ENCODE measurements at places on chromosomes 7 and 10. TPM values are rescaled to one million over a fixed set of nuclear protein-coding genes. Genes with fewer than 3 reads are reported as not detected.

SPAG6 gene
- 0.77 TPM for total RNA-seq

SPDYE5 gene
- total RNA-seq, result 0.22 TPM

LFNG gene
- total RNA-seq, result 42.2 TPM

GBX1 gene
- total RNA-seq, result not detected

ZNF518A gene
- 74.9 TPM for total RNA-seq

SSC4D gene
- 1.5 TPM for total RNA-seq

NODAL gene
- 1.3 TPM for total RNA-seq

RASA4B gene
- 42.7 TPM for total RNA-seq
